ENCODE measurements at places on chromosomes 7 and 10.

DNA sequence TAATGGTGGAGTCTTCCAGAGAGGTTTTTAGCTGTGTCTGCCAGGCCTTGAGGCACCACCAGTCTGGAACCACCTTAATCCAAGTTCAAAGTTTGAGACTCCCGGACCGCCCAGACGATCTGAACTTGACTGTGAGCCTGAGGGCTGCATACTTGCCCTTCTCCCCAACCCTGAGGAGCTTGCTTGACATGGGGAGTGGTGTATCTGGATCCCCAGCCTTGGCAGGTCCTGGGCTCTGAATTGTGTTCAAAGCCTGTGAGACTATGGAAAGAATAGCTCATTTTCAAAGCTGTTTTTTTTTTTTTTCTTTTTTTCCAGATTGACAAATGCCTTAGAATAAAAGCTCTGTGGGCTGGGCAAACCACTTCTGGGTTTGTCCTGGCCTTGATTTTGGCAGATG lies 22.3 kb upstream of the CAMK1D start:
- DNase-seq, result no peak

DNA sequence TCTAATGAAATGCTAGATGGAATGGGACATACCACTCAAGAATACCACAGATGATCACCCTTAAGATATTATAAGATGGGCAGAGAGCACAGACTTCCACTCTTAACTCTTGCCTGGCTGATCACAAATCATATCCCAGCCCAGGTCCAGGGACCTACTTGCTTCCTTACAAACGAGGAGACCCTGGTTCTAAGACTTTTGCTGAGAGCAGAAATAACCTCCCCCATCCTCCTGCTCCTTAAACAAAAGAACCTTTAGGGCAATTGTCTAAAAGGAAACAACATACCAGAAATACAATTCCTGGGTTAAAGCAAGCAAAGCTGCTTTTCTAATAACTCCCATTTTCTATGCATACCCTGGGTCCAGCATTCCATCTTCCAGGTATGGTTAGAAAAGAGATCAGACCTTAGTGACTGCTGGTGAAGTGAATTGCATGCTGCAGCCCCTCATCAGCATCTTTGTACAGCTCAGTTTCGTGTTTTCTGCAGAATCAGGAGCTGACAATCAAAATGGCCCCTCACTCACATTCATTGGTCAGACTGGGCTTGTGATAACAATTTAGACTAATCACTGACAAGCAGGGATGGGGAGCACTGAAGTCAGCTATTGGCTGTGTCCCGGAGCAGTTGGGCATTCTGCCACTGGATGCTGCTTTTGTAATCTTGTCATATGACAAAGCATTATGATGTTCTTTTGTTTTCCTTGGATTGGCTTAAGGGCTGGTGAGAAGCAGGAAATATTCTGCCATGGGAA lies 14.6 kb downstream of the IFIT3 start:
- no peak for DNase-seq

DNA sequence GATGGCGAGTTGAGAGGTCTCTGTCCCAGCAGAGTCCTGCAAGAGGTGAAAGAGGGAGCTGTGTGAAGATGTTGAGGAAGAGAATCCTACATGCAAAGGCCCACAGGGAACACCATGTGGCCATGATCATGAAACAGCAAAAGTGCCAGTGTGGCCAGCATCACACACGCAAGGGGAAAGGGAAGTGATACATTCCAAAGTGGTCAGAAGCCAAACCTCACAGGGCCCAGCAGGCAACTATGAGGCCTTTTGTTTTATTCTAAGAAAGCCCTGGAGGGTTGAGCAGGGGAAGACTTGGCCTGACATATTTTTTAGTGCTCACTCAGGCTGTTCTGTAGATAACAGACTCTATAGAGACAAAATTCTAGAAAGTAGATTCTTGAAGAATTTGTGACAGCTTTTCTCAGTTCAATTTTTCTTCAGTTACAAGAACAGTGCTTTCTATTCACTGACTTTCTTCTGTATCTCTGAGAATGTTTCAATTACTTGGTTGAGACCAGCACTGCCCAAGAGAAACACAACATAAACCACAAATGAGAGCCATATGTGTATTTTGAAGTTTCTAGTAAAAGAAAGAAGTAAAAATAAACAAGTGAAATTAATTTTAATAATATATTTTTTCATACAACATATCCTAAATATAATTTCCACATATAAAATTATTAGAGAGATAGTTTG lies 82.3 kb downstream of the HTR7 start:
- DNase-seq, result no peak

GRCh38 chr7:28739826-28740225 lies 218.3 kb downstream of the TRIL start:
- DNase-seq, result no peak

DNA sequence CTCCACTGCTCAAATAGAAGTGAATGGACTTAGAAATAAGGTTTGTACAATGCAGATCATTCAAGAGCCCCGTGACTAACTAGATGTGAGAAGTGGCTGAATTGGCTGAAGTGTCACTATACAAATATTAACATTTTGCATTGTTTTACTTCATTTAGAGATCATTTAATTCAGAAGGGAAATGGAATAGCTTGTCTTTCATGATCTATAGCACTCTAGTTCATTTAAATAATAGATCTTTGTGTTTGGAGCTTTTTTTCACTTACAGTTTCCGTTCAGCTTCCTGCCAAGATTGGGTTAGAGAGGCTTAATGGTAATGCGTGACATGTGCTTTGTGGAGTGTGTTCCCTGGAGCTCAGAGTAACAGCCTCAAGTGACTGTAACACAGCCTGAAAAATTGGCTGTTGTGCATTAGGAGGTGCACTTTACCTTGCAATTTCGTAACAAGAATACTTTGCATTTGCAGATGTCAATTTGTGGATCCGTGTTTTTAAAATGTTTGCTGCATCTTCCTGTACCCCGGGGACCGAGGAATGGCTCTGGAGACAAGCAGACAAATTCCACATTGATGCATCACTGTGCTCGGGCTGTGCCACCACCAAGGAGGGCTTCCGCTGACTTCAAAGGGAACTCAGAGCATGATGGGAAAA lies 170.3 kb downstream of the NRP1 start:
- DNase-seq, result no peak

DNA sequence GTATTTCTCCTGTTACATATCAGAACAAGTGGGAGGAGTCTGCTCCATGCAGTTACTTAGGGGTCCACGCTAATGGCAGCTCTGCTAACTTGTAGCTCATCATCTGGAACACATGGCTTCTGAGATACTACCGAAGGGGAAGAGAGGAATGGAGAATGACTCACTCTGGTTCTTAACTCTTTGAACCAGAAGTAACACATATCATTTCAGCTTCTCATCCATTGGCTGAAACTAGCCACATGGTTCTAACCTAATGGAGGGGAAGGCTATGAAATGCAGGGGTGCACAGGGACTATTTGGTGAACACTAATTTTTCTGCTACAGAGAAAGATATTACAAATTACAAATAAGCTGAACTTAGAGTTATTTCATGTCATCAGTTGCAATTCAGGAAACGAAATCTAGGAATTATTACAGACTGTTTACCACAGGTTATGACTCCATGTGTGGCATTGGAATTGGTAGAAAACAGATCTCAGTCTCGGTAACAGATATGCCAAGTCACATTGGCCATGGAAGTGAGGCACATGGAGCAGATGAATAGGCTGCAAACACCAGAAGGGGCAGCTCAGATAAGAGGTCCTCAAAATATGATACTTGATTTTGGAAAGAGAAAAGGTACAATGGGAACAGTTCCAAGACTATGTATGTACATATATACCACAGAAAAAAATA lies 9.4 kb upstream of the KAT6B start:
- no peak for DNase-seq

DNA sequence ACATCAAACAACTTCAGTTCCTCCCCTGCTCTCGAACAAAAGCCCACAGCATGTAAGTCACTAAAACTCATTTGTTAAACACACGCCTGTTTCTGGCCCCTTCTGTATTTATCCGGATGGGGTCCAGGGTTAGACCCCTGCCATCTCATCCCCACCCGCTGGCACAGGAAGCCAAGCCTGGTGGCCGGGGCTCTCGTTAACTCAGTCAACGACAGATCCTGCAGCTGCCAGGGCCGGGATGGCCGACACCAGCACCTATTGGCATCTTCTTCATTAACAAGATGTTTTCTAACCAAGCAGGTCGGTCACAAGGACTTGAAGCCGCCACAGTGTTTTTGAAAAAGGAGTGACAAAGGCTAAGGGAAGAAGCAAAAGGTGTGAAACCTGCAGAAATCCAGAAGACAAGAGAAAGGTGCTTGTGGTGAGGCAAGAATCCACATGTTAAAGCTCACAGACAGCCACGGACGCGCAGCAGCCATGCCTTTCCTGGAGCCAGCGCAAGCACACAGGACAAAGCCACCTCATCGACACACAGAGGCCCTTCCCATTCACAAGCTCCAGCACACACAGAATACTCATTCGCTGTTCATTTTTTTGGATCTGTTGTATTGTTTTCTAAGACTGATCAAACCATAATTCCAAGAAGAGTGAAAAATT lies 202.7 kb downstream of the DIP2C start:
- DNase-seq, result no peak

DNA sequence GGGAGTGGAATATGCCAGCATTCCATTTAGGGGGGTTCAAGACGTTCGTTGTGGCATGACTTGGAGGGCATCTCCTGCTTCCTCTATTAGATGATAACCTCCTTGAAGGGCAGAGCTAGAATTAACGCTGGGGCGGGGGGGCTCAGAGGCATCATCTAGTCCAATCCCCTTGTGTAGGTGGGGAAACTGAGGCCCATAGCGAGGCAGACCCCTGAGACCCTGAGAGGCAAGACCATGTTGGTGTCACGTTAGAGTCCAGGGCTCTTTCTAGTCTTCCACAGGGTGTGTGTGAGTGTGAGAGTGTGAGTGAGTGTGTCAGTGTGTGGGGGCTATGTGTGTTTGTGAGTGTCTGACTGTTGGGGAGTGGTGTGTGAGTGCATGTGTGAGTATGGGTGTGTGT lies 29.3 kb upstream of the NUB1 start:
- DNase-seq, result no peak

GRCh38 chr10:126955934-126956711 lies 50.9 kb downstream of the DOCK1 start:
- no peak for DNase-seq
